ENCODE measurements at places on chromosomes 12 and 14. TPM values are rescaled to one million over a fixed set of nuclear protein-coding genes. Genes with fewer than 3 reads are reported as not detected.
A peak's percentile ranks its signal among the peaks of the same experiment; 100 is the strongest.

GRCh38 chr12:30425445-30425844, 270.2 kb downstream of the IPO8 start:
- no peak overlapping the region for H3K27ac ChIP-seq
- H3K4me1 ChIP-seq = no peaks in the 10 kb centered on the region
- no peak for DNase-seq

DNA sequence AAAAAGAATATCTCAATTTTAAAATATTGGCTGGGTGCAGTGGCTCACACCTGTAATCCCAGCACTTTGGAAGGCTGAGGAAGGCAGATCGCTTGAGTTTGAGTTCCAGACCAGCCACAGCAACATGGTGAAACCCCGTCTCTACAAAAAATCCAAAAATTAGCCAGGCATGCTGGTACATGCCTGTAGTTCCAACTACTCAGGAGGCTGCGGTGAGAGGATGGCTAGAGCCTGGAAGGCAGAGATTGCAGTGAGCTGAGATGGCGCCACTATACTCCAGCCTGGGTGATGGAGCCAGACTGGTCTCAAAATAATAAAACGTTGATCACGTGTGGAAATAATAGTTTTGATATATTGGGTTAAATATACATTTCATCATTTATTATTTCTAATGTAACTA, 5.7 kb downstream of the MTRFR start:
- H3K27ac ChIP-seq = no peak overlapping the region
- H3K4me1 ChIP-seq = peaks cover 12% of the 10 kb centered on the region
- H3K36me3 ChIP-seq = peaks cover 9% of the 10 kb centered on the region
- H3K4me3 ChIP-seq = no peak overlapping the region
- H3K27me3 ChIP-seq = no peaks in the 10 kb centered on the region
- DNase-seq = no peak

DNA sequence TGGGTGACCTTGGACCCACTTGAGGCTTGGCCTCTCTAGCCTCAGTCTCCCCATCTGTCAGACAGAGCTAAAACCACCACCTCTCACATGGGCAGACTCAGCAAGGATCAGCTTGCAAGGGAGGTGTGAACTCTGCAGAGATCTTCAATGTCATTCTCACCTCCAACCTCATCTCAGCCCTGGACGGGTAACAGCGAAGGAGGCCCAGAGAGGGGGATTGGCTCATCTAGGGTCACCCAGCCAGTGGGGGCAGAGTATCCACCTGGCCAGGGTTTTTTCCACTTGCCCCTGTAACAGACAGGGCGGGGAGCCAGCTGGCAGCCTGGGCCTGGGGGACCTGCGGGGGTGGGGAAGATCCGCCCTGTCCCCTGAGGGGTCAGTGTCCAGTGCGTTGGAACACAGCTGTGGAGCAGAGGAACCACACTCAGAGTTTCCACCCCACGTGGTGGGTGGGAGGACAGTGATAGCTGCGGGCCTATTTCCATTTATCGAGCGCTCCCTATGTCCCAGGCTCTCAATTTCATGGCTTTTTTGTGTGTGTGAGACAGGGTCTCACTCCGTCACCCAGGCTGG, 27.4 kb downstream of the DTX1 start:
- H3K36me3 ChIP-seq = no peaks in the 10 kb centered on the region
- no peak for DNase-seq

COCH gene
- total RNA-seq = 0.11 TPM

DNA sequence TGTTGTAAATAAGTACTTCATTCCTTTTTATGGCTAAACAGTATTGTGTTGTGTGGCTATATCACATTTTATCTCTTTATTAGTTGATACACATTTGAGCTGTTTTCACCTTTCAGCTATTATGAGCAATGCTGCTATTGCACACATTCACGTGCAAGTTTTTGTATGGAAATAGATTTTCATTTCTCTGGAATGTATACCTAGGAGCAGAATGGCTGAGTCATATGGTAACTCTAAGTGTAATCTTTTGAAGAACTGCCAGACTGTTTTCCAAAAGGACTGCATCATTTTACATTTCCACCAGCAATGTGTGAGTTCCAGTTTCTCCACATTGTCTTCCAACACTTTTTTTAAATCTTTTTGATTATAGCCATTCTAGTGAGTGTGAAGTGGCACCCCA, 134.0 kb downstream of the SRGAP1 start:
- no peak overlapping the region for H3K27ac ChIP-seq
- H3K4me1 ChIP-seq = no peaks in the 10 kb centered on the region
- no peaks in the 10 kb centered on the region for H3K36me3 ChIP-seq
- H3K27me3 ChIP-seq = no peaks in the 10 kb centered on the region
- no peak for DNase-seq
- no peak overlapping the region for H3K4me3 ChIP-seq

- no peaks in the 10 kb centered on the region for H3K27me3 ChIP-seq
- H3K4me3 ChIP-seq = no peak overlapping the region
- H3K4me1 ChIP-seq = no peaks in the 10 kb centered on the region
- H3K27ac ChIP-seq = no peak overlapping the region
- DNase-seq = no peak
Observed at GRCh38 chr12:74105434-74105833, 432.2 kb upstream of the ATXN7L3B start.

TAS2R42 gene
- not detected for total RNA-seq

AQP6 gene
- total RNA-seq = not detected

CCDC197 gene
- total RNA-seq = not detected

GRCh38 chr12:19131025-19131444, 1.5 kb downstream of the PLEKHA5 start:
- peak overlapping the region; percentile 87 for H3K27ac ChIP-seq
- no peaks in the 10 kb centered on the region for H3K27me3 ChIP-seq
- no peak for DNase-seq
- H3K4me1 ChIP-seq = no peaks in the 10 kb centered on the region
- no peaks in the 10 kb centered on the region for H3K36me3 ChIP-seq

DNA sequence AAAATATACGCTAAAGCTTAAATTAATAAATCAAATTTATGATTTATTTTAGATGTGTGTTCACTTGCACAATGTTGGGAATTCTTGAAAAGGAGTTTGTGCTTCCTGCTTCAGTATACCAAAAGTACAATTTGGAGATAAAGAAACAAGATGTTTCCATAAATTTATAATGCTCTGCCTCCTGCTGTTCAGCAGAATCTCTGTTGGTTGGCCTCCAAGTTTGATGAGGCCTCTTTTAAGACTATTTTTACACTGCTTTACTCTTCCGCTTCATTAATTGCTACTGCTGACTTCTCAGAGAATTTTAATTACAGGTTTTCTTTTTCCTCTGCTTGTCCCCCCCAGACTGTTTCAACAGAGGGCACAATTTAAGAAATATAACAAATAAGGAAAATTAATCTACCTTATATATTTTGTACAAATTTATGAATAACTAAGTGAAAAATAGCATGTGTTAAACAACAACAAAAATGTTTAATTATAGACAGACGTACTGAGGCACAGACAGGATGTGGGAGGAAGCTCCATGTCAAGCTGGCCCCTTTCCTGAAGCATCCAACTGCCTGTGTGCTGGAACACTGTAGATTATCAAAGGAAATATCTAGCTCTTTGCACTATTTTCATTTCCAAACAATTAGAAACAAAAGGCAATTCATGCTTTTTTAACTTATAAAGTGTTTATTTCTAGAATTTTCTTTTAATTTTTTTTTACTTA, 83.9 kb downstream of the PIK3C2G start:
- H3K4me1 ChIP-seq = no peaks in the 10 kb centered on the region
- H3K27me3 ChIP-seq = no peaks in the 10 kb centered on the region
- H3K4me3 ChIP-seq = no peak overlapping the region
- no peak overlapping the region for H3K27ac ChIP-seq
- DNase-seq = no peak

DNA sequence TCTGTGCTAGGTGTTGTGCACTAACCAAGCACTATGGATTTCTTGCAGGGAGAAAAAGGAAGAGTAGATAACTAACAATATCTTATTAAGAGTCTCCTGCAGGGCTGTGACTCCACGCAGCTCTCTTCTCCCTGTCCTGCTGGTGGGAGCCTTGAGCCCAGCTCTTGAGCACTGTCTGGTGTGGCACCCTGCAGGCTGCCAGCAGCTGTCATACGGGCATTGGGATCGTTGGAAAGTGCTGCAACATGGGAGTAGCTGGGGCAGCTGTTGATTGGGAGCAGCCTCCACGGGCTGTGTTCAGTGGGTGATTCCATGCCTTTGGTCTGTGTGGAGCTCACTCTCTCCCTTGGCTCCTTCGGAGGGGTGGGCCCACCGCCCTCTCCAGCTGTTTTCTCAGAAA, 125.3 kb downstream of the FBXL14 start:
- peak overlapping the region; percentile 21 for H3K27ac ChIP-seq
- DNase-seq = no peak
- no peaks in the 10 kb centered on the region for H3K27me3 ChIP-seq
- H3K4me1 ChIP-seq = peaks cover 8% of the 10 kb centered on the region
- H3K36me3 ChIP-seq = no peaks in the 10 kb centered on the region

DNA sequence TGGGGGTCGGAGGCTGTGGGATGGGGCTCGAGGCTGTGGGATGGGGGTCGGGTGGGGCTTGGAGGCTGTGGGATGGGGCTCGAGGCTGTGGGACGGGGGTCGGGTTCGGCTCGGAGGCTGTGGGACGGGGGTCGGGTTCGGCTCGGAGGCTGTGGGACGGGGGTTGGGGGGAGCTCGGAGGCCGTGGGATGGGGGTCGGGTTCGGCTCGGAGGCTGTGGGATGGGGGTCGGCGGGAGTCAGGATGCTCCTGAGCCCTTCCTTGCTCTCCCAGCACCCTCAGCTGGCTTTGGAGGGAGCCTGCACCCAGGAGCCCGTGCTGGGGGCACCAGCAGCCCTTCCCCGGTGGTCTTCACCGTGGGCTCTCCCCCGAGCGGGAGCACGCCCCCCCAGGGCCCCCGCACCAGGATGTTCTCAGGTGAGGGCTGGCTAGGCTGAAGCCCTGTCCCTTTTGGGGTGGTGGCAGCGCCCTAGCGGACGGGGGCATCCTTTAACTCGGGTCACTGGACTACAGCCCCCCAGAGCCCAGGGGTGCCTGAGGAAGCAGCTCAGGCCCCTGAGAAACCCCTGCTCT, 11.9 kb upstream of the PUS1 start:
- H3K27me3 ChIP-seq = no peaks in the 10 kb centered on the region
- peaks cover 91% of the 10 kb centered on the region for H3K36me3 ChIP-seq
- H3K4me3 ChIP-seq = no peak overlapping the region
- peaks cover 2% of the 10 kb centered on the region for H3K4me1 ChIP-seq
- DNase-seq = no peak

- DNase-seq = no peak
- peak overlapping the region; percentile 80 for H3K27ac ChIP-seq
- no peaks in the 10 kb centered on the region for H3K36me3 ChIP-seq
- no peaks in the 10 kb centered on the region for H3K4me1 ChIP-seq
Observed at GRCh38 chr12:127621366-127621765, 645.6 kb upstream of the TMEM132C start.

REP15 gene
- total RNA-seq = not detected

DNA sequence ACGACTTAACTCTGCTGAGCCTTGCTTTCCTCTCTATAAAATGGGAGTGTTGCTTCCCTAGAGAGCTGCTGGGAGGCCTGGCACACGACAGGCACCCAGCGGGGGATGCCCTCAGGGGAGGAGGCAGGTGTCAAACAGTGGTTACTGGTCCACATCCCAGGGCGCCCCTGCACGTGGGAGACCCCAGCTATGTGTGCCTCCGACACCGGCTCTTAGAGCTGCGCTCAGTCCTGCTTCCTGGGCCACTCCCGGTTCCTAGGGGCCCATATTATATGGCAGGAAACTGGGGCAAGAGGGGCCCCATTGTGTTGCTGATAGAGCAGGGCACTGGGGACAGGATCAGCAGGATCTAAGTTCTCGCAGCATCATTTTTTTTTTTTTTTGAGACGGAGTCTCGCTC, 47.3 kb downstream of the CHGA start:
- H3K27ac ChIP-seq = no peak overlapping the region
- H3K4me3 ChIP-seq = no peak overlapping the region
- H3K27me3 ChIP-seq = no peaks in the 10 kb centered on the region
- DNase-seq = no peak

- no peaks in the 10 kb centered on the region for H3K4me1 ChIP-seq
- H3K36me3 ChIP-seq = no peaks in the 10 kb centered on the region
- no peak for DNase-seq
- no peak overlapping the region for H3K4me3 ChIP-seq
- H3K27me3 ChIP-seq = no peaks in the 10 kb centered on the region
- no peak overlapping the region for H3K27ac ChIP-seq
Observed at GRCh38 chr12:33795536-33795935, 226.8 kb upstream of the ALG10 start.

CD4 gene
- 2.6 TPM for total RNA-seq

DNA sequence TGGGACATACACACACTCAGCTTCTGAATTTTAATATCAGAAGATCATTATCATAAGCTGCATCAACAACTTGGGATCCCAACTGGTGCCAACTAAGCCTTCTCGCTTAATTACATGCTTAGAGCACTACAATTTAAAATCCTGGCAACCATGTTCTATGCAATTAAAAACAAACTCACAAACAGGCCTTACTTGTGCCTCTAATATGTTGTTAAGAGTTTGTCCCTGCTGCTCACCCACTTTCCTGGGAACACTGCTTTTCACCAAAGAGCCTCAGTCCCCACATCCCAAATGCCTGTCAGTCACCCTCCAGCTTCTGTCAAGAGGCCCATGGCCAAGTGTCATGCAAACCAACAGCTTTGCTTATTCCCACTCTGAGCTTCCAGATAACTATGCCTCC, 69.7 kb downstream of the TTC9 start:
- no peak for DNase-seq
- H3K4me1 ChIP-seq = peaks cover 8% of the 10 kb centered on the region
- no peaks in the 10 kb centered on the region for H3K27me3 ChIP-seq
- H3K27ac ChIP-seq = no peak overlapping the region
- H3K36me3 ChIP-seq = no peaks in the 10 kb centered on the region

TCL1B gene
- total RNA-seq = not detected

- no peaks in the 10 kb centered on the region for H3K27me3 ChIP-seq
- peaks cover 2% of the 10 kb centered on the region for H3K36me3 ChIP-seq
- DNase-seq = no peak
- H3K27ac ChIP-seq = peak overlapping the region; percentile 92
- H3K4me3 ChIP-seq = peak overlapping the region; percentile 95
Observed at GRCh38 chr12:71664411-71665089, 449 bp downstream of the THAP2 start.

GRCh38 chr12:97940629-97941028, 478.0 kb downstream of the RMST start:
- H3K27ac ChIP-seq = no peak overlapping the region
- H3K27me3 ChIP-seq = no peaks in the 10 kb centered on the region
- H3K4me3 ChIP-seq = no peak overlapping the region
- no peak for DNase-seq

DNA sequence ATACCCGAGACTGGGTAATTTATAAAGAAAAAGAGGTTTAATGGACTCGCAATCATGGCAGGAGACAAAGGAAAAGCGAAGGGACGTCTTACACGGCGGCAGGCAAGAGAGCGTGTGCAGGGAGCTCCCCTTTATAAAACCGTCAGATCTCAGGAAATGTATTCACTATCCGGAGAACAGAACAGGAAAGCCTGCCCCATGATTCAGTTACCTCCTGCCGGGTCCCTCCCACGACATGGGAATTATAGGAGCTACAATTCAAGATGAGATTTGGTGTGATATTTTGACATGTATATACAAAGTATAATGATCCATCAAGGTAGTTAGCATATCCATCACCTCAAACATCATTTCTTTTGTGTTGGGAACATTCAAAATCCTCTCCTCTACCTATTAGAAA, 2.3 kb upstream of the CDCA4 start:
- H3K4me3 ChIP-seq = no peak overlapping the region
- H3K27ac ChIP-seq = no peak overlapping the region
- peaks cover 10% of the 10 kb centered on the region for H3K4me1 ChIP-seq
- no peak for DNase-seq

CD163 gene
- 120 TPM for total RNA-seq

Data from ascending aorta (tissue), 2 donors.